ENCODE measurements at places on chromosomes 16 and 17.

DNA sequence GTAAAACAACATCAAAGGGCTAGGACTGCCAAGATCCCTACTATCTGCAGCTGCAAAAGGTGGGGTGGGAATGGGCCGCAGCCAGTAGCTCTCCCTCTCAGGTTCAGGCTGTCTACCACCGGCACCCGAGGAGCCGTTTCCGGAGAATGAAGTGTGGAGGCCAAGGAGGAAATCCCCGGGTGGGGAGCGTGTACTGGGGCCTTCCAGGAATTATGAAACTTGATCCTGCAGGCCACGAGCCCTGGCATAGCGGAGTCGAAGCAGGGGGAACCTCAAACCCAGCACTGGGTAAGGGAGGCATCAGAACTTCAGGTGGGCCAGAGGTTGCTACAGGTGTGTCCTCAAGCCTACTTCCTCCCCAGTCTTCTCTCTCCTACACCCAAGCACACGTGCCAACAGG is 5.1 kb downstream of the INPP5K start:
- no peak for DNase-seq

GRCh38 chr17:73952082-73952479 is 251.4 kb upstream of the RPL38 start:
- no peak for DNase-seq

DNA sequence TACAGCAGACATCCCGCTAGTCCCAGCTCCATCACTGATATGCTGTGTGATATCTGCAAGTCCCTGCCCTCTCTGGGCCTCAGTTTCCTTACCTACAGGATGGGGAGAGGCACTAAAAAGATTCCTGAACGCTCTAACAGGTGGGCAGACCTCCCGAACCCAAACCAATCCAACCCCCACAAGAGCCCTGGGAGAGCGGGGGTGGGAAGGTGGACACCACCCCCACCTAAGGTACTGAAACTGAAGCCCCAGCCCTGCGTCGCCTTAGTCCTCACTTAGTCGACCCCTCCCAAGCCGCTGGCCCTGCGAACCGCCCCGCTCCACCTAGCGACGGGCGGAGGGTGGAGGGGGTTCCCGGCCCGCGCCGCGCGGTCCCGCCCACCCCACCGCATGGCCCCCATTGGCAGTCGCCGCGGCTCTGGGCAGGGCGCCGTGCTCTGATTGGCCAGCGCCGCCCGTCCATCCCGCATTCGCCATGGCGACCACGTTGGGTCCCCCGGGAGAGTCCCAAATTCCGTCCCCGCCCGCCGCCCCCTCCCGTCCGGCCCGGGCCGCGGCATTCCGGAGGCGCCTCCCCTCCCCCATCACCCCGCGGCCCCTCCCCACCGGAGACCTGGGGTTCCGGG is 578 bp downstream of the CCDC102A start:
- peak; percentile 88 for DNase-seq

GRCh38 chr16:51146256-51146924 is 4.7 kb downstream of the SALL1 start:
- DNase-seq, result peak; percentile 39

DNA sequence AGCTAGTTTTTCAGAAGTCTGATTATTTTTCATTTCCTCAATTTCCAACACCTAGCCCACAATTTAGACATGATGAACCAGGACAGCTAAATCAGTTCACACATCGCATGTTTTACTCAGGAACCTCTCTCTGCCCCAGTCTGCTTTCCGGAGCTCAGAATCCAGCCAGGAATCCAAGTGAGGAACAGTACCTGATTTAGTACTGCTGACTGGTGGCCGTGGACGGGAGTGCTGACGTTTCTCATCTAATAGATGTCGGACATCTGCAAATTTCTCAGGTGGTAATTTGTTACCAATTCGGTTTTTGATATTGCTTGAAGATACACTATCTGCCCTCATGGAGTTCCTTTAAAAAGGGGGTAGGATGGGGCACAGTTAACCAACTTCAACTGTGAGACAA is 14.9 kb upstream of the ITGAE start:
- no peak for DNase-seq

GRCh38 chr17:45251931-45252330 is 10.0 kb downstream of the SPATA32 start:
- DNase-seq, result no peak

- DNase-seq, result no peak
These were observed 79.8 kb downstream of the ZNF778 start for GRCh38 chr16:89297156-89297874.

DNA sequence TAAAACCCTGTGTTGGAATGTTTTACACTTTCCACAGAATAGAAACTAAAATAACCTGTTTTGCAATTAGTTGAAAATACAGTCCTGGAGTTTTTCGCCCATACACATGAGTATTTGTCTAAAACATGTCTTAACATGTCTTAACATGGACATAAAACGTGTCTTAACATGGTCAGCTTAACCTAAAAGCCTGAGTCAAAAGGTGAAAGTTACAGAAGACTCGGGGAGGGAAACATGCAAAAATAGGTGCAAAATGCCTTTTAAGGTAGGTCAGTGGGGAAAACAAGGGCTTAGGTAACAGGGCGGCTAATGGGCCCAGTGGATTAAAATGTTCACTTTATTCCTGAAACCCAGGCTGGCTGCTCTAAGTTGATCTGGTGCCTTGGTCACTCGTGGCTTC is 56.1 kb upstream of the RBL2 start:
- DNase-seq, result no peak

DNA sequence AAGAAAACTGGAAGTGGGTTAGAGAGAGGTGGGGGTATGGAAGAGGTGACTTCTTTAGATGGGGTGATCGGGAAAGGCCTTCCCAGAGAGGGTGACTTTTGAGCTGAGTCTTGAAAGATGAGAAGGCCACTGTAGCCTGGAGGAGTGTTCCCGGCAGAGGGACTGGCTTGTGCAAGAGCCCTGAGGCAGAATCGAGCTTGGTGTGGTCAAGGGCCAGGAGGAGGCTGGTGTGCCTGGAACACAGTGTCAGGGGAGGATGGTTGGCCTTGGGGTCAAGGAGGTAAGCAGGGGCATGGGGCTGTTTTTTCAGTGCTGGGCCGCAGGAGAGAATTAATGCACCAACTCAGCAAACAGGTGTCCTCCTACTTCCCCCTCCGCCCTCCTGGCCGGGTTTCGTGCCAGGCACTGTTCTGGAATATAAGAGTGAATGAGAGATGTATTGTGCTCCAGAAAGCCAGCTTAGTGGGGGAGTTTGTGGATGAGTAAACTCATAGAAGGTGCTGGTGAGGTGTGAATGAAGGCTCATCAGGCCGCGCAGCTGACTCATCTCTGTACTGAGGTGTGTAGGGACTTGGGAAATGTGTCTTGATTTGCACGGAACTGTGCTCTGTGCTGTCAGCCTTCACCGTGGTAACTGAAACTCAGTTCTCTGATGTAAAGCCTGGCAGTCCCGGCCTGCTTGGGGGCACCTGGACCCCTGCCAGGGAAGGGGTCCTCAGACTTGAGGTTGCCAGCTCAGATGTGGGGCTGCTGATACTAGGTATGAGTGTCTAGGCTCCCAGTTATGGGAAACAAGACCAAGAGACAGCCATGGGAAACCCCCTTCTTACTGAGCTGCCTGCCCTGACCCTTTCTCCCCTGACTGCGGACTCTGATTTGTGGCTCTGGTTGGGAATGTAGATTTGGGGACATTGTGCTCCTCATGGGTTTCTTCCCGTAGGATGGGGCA is 15.3 kb downstream of the KSR1 start:
- peak; percentile 46 for DNase-seq

GRCh38 chr17:73317513-73318426 is 6.0 kb upstream of the CDC42EP4 start:
- DNase-seq, result no peak

GRCh38 chr16:4765511-4766474 is 1.2 kb downstream of the ZNF500 start:
- DNase-seq, result no peak

DNA sequence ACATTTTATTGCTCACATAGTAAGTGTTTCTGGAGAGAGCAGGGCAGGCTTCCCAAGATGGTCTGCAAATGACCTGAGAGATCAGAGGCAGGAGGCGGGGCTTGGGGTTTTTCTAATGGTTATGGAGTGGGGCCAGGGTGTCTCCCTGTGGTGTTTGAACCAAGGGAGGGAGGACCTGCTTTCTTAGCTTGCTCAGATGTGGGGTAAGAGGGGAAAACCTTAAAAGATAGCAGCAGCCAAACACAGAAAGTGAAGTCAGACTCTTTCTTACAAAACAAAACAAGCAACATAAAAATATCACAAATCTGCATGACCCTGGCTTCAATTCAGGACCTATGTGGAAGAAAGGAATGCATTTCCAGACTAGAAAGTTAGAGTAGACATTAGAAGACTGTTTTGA is 22.9 kb upstream of the DNAJA2 start:
- DNase-seq, result no peak

GRCh38 chr17:6099492-6099891 is 29.3 kb downstream of the WSCD1 start:
- no peak for DNase-seq

DNA sequence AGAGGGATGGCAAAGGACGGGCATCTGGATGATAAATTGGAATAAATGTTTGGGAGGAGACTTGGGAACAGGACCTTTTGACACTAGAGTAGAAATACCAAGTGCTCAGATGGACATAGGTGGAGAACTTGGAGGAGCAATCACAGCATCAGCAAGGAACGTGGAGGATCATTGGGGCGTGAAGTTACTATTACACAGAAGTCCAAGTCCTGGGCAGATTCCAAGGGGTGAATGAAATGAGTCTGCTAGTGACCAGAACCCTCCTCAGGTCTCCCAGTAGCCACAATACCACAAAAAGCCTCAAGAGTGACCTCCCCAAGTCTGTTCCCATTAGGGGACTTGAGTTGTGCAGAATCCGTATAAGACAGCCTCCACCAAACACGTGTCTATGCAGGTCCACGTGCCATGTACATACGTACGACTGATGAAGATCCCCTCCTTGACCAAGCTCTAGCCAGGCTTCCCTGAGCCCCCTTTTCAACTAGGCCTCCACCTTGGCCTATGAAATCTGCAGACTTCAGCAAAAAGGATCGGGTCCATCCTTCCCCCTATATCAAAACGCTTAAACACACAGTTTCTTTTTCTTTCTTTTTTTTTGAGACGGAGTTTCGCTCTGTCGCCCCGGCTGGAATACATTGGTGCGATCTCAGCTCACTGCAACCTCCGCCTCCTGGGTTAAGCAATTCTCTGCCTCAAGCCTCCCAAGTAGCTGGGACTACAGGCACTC is 2.2 kb downstream of the C17orf67 start:
- DNase-seq, result no peak

- no peak for DNase-seq
These were observed 732.0 kb upstream of the KIF2B start for GRCh38 chr17:53090770-53091169.

- DNase-seq, result no peak
These were observed 38.2 kb upstream of the ALDH3A2 start for GRCh38 chr17:19610311-19610710.

- peak; percentile 93 for DNase-seq
These were observed at the start of gene NAGLU for GRCh38 chr17:42536048-42536371. NAGLU (plus strand) TSS chr17:42536241; CDS start chr17:42536273, 32 bp downstream.

GRCh38 chr17:62388856-62389255 is 8.5 kb downstream of the EFCAB3 start:
- no peak for DNase-seq

- DNase-seq, result no peak
These were observed 2.4 kb upstream of the CCL3L1 start for GRCh38 chr17:36198831-36199465.

DNA sequence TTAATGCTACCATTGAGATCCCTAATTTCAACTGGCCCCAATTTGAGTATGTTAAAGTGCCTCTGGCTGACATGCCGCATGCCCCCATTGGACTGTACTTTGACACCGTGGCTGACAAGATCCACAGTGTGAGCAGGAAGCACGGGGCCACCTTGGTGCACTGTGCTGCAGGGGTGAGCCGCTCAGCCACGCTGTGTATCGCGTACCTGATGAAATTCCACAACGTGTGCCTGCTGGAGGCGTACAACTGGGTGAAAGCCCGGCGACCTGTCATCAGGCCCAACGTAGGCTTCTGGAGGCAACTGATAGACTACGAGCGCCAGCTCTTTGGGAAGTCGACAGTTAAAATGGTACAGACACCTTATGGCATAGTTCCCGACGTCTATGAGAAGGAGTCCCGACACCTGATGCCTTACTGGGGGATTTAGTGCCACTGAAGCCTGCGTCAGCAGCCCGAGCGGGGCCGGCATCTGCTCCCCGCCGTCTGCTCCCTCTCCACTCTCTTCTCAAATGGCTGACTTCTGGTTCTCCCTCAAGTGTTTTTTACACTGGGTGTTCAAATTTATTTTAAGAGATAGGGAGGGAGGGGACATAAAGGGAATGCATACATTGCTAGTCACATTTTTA is 22.9 kb downstream of the DUSP14 start:
- DNase-seq, result no peak

- no peak for DNase-seq
These were observed 131.7 kb downstream of the ABCC1 start for GRCh38 chr16:16081141-16081540.

DNA sequence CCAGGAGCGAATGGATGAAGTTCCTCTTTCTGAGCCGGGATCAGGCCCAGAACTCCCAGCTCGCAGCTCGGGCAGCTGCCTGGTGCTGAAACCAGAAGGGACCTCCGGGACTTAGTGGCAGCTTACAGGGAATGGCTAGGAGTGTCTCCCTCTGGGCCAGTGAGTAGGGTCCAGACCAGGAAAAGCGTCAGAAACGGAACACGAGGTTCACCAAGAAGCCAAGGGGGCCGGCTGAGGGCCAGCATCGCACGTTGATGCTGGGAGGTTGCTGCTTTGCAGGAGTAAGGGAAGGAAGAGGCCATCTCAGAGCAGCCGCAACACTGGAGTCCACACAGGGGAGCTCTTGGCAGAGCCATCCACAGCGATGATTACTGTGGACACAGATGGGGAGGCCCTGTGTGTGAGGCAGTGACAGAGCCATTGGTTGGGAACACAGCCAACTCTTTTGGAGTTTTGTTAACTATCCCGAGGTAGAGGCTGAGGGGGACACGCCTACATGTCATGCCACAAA is 74.0 kb upstream of the CREBBP start:
- DNase-seq, result no peak

DNA sequence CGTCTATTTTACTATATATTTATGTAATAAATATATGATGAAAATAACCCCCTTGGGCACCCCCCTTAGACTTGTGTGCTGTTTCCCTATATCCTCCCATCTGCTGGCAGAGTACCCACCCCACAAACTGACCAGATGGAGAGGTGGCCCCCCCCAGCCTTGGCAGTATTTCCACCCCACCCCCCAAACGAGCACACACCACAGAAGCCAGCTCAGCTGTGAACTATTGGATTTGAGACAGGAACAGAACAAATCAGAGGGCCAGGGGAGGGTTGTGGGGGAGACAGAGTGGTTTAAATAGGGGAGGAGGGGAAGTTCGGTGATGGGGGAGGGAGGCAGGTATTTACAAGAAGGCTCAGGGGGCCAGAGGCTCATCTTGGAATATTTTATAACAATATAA is 7.8 kb downstream of the NR1D1 start:
- no peak for DNase-seq

DNA sequence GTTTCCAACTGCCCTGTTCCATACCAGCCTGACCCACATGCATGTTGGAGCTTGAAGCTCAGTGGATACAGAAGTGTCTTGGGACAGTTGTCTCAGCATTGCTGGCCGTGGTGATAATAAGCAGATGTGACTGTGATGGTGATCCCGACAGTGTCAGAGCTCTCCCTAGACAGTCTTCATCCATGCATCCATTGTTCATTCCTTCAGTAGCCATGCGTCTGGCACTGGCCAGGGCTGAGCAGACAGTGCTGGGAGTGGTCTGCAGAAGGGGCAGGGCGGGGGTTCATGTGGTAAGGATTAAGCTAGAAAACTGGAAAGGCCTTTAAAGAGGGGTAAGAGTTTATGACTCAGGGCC is 68.1 kb downstream of the GNAO1 start:
- DNase-seq, result no peak

Measured in ELR (cell line).